ENCODE measurements at places on chromosomes 3 and 15. TPM values are rescaled to one million over a fixed set of nuclear protein-coding genes. Genes with fewer than 3 reads are reported as not detected.
A peak's percentile ranks its signal among the peaks of the same experiment; 100 is the strongest.

DNA sequence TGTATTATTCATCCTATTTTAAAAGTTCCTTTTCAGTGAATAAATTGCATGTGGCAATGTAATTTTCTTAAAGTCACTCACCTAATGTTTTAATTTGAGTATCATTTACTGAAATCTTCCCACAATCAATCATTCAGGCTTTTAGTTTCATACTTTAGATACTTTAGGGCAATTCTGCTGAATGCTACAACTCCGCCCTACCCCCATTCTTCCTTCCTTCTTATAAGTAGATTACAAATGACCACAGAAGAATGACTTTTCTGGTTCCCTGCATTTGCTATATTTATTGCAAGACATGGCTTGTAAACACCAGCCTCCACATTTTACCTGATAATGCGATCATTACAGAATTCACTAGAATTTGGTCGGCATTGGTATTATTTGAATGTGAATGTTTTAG is 1061.9 kb downstream of the FHIT start:
- no peak for DNase-seq
- H3K27me3 ChIP-seq = no peaks in the 10 kb centered on the region
- no peaks in the 10 kb centered on the region for H3K36me3 ChIP-seq
- H3K4me3 ChIP-seq = no peak overlapping the region
- H3K4me1 ChIP-seq = no peaks in the 10 kb centered on the region
- H3K27ac ChIP-seq = no peak overlapping the region

Gene IREB2
- total RNA-seq = 85.9 TPM

DNA sequence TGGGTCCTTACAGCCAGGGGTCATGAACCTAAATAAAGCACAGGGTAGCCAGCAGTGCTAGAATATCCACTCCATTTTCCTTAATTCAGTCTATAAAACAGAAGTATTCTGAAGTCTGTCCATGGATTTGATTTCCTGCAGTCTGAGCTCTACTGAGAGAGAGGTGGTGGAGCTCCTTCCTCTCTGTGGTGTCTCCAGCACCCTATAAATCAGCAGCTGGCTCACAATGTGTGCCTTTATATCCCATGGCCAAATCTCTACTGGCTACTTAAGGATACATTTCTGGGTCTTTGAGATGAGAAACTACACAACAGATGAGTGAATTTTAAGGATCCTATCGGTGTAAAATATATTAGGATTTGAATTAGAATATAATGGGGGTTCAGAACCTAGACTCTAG is 339.9 kb upstream of the RBMS3 start:
- H3K4me1 ChIP-seq = no peaks in the 10 kb centered on the region
- no peaks in the 10 kb centered on the region for H3K36me3 ChIP-seq
- H3K27ac ChIP-seq = no peak overlapping the region
- no peak overlapping the region for H3K4me3 ChIP-seq
- no peaks in the 10 kb centered on the region for H3K27me3 ChIP-seq
- no peak for DNase-seq

Gene MRAS
- total RNA-seq = 0.77 TPM

DNA sequence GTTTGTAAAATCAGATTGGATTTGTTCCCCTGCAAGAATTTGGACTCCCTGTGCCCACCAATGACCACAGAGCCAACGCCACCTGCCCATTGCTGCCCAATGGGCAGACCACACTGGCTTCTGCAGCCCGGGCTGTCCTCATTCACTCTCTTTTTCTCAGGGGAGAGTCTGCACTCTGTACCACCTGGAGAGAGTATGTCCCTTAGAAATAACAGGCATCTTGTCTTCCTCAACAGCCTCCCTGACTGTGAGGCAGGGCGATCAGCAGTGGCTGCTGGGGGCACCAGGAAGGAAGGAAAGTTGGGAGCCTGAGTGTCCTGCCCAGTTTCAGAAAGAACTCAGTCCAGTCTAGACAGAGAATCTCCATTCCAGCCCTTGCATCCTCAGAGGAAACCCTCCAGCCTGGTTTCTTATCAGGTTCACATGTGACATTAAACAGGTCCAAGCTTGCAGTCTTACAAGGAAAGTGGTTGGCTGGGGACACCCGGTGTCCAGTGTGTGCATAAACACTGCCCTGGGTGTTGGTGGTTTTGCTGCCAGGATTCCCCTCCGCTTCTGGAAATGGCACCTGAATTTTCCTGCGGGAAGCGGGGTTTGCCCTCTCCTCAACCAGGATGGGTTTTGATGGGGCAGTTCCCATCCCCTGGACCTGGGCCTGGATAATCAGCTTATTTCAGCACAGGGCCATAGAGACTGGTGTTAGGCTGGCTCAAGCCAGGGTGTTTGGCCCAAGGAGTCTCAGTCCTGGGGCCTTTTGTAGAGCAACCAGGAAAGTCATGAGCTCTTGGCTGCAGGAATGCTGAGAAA is 37.2 kb downstream of the SSUH2 start:
- H3K27me3 ChIP-seq = no peaks in the 10 kb centered on the region
- H3K4me3 ChIP-seq = no peak overlapping the region
- H3K27ac ChIP-seq = no peak overlapping the region

Gene SPTBN5
- total RNA-seq = 3.2 TPM

Gene THRB
- total RNA-seq = 0.22 TPM

DNA sequence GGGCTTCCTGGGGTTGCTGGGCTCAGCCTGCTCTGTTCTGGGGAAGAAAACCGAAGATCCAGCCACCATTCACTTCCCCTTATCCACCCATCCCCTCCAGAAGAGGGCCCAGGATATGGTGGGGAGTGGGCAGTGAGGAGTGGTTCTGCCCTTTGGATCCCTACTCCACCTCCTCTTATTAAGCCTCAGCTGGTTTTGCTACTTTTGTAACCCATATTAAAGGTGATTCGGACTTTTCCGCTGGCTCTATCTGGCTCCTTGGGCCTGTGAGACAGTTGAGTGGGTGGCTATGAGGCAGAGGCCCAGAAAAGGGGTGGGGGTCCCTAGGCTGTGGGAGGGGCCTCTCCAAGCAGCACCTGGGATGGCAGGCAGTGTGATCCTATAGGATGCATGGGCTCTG is 33.8 kb downstream of the NBEAL2 start:
- no peaks in the 10 kb centered on the region for H3K27me3 ChIP-seq
- no peak overlapping the region for H3K4me3 ChIP-seq
- DNase-seq = no peak
- no peaks in the 10 kb centered on the region for H3K36me3 ChIP-seq

DNA sequence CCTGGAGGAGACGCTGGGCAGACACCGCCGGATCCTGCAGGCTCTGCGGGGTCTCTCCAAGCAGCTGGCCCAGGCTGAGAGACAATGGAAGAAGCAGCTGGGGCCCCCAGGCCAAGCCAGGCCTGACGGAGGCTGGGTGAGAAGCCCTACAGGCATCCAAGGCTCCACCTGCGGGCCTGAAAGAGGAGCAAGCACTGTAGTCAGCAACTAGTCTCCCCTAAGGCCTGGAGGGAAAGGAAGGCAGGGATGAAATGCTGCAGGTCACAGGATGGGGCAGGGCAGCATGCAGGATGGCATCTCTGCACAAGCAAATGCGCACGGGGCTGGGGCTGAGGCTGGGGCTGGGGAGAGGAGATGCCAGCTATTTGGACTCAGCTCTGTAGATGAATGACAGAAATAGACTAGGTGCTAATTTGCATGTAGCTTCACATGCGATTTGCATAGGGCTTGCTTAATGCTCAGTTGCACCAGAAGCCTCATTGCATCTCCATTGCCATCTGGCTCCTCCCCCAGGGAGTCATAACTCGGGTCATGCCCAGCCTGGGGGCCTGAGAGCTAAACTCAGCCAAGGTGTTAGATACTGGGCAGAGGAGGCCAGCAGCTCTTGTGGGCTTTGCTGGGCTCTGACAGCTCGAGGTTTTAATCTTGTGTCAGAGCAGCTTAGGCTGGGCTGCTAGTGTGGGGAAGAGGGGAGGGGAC is 5.2 kb upstream of the CPLX3 start:
- no peaks in the 10 kb centered on the region for H3K27me3 ChIP-seq
- H3K36me3 ChIP-seq = no peaks in the 10 kb centered on the region
- H3K4me1 ChIP-seq = no peaks in the 10 kb centered on the region
- H3K4me3 ChIP-seq = no peak overlapping the region
- no peak for DNase-seq

GRCh38 chr3:32577174-32577573 is 6.5 kb upstream of the DYNC1LI1 start:
- no peak overlapping the region for H3K4me3 ChIP-seq
- H3K36me3 ChIP-seq = no peaks in the 10 kb centered on the region
- DNase-seq = no peak
- no peaks in the 10 kb centered on the region for H3K27me3 ChIP-seq
- H3K27ac ChIP-seq = no peak overlapping the region

DNA sequence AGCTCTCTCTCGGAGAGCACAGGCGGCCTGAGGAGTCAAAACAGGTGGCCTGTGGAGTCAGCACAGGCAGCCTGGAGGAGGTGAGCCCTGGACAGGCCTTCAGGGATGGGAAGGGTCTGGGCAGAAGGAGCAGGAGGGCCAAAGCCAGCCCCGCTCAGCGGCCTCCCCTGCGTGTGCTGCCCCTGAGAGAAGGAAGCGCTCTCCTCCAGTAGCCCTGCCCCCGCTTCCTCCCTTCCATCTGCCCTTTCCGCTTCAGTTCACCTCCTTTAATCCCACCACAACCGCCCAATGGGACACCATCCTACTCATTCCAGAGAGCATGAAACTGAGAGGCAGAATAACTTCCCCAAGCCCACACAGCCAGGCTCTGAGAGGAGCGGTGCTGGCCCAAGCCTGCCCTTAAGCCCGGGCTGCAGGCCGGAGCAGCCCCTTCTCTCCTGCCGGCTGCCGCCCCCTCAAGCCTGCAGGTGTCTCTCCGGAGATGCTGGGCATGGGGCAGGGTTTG is 3.2 kb upstream of the NR2E3 start:
- H3K27ac ChIP-seq = no peak overlapping the region
- H3K27me3 ChIP-seq = no peaks in the 10 kb centered on the region
- no peak overlapping the region for H3K4me3 ChIP-seq
- H3K36me3 ChIP-seq = no peaks in the 10 kb centered on the region
- DNase-seq = peak; percentile 24
- H3K4me1 ChIP-seq = peaks cover 14% of the 10 kb centered on the region

Gene PDZRN3
- total RNA-seq = 0.24 TPM

DNA sequence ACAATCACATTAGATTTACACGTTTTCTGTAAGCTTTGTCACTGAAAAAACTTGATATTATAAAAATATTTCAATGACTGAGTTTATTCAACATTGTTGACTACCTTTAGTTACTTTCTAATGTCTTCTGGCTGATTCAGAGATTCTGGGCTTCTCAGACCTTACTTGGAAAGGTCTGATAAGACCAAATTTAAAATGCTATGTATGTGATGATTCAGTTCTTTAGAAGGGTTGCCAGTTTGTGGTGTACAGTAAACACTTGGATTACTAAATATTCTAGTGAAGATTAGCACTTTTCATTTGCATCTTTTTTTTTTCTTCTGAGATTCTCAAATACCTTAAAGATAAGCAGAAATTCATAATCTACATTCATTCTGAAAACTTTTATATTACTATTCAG is 49.8 kb downstream of the SGO1 start:
- H3K27ac ChIP-seq = no peak overlapping the region
- no peak overlapping the region for H3K4me3 ChIP-seq
- H3K27me3 ChIP-seq = no peaks in the 10 kb centered on the region
- no peaks in the 10 kb centered on the region for H3K4me1 ChIP-seq

DNA sequence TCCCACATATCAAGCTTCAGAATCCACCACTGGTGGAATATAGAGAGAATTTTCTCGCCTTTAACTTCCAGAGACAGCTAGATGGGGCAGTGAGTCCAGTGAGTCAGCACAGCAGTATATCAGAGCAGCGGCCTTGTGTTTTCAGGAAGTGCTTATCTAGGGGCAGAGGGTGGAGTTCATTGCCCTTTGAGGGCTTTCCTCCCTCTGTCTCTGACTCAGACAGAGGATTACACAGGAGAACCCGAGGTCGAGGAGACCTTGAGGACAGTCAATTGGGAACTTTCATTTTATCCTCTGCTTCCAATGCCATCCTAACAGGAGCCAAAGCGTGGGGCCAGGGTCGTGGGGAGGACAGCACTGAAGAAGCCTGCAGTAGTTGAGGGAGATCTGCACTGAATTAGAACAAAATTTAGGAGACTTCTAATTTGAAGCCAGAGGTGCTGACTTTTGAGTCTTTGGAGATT is 109.6 kb upstream of the UMPS start:
- H3K4me3 ChIP-seq = no peak overlapping the region
- H3K36me3 ChIP-seq = no peaks in the 10 kb centered on the region
- no peak overlapping the region for H3K27ac ChIP-seq
- H3K4me1 ChIP-seq = peaks cover 4% of the 10 kb centered on the region
- H3K27me3 ChIP-seq = no peaks in the 10 kb centered on the region

Gene GFM1
- 53.0 TPM for total RNA-seq

Gene IMPG2
- total RNA-seq = 0.13 TPM

GRCh38 chr3:189637750-189638149 is 6.6 kb downstream of the TP63 start:
- no peak overlapping the region for H3K4me3 ChIP-seq
- no peak overlapping the region for H3K27ac ChIP-seq

Gene GOLGA8B
- total RNA-seq = 36.0 TPM

Gene PLSCR2
- total RNA-seq = not detected

DNA sequence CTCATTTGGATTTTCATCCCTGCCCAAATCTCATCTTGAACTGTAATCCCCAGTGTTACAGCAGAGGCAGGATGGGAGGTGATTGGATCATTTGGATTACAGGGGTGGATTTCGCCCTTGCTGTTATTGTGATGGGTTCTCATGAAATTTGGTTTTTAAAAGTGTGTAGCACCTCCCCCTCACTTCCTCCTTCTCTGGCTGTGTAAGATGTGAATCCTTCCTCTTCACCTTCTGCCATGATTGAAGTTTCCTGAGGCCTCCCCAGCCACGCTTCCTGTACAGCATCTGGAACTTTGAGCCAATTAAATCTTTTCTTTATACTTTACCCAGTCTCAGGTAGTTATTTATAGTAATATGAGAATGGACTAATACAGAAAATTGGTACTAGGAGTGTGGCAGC is 316.8 kb downstream of the PLCL2 start:
- DNase-seq = no peak
- H3K27ac ChIP-seq = no peak overlapping the region
- H3K36me3 ChIP-seq = no peaks in the 10 kb centered on the region
- no peaks in the 10 kb centered on the region for H3K4me1 ChIP-seq
- H3K27me3 ChIP-seq = no peaks in the 10 kb centered on the region
- no peak overlapping the region for H3K4me3 ChIP-seq
